ENCODE measurements at places on chromosomes 2 and 18.

DNA sequence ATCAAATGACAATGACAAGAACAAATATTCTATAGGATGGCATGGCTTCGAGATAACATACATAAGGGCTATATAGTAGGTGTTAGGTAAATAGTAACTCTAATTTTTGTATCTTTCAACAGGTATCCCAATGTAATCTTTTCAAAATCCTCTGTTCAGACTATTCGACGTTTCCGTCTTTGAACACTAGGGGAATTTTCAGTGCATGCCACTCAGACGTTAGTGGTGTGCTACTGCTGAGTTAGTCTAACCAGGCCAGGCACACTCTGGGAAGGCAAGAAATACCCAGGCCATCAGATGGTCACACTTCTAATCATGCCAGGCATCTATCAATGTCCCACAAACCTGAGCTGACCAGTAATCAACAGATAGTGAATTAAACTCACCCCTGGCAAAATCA, 14.6 kb upstream of the CREG2 start:
- no peak for DNase-seq

DNA sequence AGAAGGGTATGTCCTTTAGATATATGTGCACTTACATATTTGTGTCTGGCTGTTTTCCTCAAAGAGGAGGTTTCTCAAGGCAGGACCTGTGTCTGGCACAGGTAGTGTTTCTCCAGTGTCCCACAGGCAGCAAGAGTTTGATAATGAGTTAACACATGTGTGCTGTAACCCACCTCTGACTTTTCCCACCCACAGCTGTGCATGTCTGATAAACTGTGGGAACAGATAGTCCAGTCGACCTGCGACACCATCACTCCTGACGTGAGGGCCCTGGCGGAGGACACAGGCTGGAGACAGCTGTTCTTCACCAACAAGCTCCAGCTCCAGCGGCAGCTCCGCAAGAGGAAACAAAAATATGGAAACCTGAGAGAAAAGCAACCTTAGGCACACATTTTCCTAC, 58.2 kb downstream of the SLC16A14 start:
- no peak for DNase-seq

- no peak for DNase-seq
Measured at GRCh38 chr2:225471482-225471881, 72.0 kb downstream of the NYAP2 start.

DNA sequence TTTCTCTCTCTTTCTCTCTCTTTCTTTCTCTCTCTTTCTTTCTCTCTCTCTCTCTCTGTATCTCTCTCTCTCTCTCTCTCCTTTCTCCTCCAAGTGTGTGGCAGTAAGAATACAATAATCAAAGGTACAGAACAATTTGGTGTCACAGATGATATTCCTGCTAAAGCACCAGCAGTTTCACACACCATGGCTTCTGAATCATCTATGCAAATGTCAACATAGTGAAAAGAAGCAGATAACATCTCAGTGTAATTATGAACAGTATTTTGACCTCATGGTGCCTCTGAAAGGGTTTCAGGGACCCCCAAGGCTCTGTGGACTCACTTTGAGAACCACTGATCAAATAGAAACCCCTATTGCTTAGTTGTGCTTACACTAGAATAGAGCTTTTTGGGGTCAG, 38.5 kb upstream of the CSRNP3 start:
- DNase-seq = no peak

DNA sequence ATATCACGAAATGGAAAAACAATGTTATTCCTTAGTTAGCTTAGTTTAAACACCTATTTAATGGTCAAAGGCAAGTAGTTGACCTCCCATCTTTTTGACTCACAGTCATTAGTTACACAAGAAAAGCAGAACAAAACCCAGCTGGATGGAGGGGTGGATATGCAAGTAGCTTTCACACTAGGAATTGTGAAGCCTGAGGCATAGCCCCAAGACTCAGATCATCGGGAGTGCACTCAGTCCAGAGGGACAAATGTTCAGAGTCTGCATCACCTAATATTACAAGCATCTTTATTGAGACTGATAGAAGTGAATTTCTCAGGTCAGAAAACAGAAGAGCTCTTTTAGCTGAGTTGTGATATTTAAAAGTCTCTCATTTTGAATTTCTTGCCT, 15.5 kb upstream of the CPS1 start:
- no peak for DNase-seq

GRCh38 chr2:1140389-1141003, 189.8 kb downstream of the SNTG2 start:
- DNase-seq = peak; percentile 10

- no peak for DNase-seq
Measured at GRCh38 chr2:84640411-84640810, 124.1 kb downstream of the DNAH6 start.

- DNase-seq = peak; percentile 36
Measured at GRCh38 chr2:130864830-130865800, 28.4 kb downstream of the ARHGEF4 start.

GRCh38 chr2:82043867-82044266, 1739.3 kb upstream of the LRRTM1 start:
- DNase-seq = no peak

- no peak for DNase-seq
Measured at GRCh38 chr18:1751249-1751648, 820.1 kb downstream of the METTL4 start.

Data from Kasumi-1 (cell line).